Mesothelial cell of epicardium (in vitro differentiated cells): ENCODE measurements at places on chromosomes 1 and 21.
A peak's percentile ranks its signal among the peaks of the same experiment; 100 is the strongest.

GRCh38 chr21:27581168-27581567, 614.3 kb upstream of the ADAMTS5 start:
- no peak for DNase-seq

DNA sequence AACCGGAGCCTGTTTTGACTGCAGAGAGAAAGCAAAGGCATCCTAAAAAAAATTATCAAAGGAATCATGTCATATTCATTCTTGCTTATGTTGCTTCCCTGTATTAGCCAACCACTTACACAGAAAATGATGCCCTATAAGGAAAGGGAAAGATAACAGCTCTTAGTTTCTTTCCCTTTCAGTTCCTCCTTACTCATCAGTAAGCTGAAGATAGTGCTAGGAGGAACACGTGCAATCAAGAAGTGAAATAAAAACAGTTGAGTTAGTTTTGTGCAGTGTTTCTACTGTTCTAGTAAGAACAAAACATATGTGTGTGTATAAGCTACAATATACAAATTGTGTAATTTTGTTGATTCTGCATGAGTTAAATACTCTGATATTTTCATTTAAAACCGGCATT, 45.3 kb upstream of the MTF2 start:
- DNase-seq, result no peak

DNA sequence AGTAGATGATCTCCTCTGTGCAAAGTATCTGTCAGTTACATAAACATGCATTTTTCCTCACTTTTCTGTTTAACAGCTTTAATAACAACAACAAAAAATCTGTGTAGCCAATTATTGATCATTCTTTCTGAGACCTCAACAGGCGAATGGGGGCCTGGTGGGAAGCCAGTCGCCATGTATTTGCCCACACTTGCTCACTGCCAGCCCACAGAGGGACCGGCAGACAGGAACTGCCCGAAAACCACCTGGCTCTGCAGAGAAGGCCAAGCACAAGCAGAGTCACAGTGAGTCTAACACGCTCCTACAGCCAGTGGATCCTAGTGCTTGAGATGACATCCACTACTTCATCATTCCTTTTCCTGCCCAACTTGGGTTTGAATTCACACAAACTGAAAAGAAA, 56.1 kb downstream of the NPHP4 start:
- no peak for DNase-seq

DNA sequence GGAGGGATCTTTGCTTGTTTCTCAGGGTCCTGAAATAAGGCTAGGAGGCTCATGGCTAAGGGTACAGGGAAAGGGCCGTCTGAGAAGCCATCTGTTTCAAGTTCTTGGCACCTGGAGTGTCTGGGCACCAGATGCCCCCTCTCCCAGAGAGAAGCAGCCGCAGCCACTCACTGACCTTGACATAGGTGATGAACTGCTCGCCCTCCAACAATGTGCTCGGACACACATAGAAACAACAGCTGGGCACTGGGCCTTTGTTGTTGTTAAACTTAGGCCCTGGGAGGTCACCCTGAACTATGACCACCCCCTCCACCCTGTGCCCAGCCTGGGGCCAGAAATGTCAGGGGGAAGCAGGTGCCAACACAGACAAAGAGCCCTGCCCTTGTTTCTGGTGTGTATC, 9.2 kb upstream of the TNNI1 start:
- DNase-seq, result no peak

- DNase-seq, result no peak
These were observed 1156.3 kb upstream of the B3GALT2 start for GRCh38 chr1:194342484-194343262.

DNA sequence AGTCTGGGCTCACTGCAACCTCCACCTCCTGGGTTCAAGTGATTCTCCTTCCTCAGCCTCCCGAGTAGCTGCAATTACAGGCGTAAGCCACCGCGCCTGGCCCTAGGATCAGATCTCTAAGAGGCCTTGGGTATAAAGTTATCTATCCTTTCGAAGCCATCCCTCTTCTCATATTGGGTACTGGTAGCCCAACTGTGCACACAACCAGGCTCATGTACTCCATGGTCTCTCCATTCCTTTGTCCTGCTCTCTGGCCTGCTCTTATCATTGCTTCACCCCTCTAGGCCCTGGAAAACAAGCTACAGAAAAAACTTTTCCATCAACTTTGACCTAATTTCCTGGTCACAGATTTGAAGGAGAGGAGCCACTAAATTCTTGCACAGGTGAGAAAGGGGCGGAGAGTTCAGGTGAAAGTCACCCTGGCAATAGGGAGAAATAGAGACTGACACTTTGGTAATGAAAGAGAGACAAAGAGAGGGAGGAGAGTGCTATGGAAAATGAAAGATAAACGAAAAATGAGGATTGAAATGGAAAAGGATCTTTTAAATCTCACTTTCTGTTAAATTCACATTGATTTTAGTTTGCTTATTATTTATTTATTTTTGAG, 6.0 kb downstream of the TXNIP start:
- no peak for DNase-seq

DNA sequence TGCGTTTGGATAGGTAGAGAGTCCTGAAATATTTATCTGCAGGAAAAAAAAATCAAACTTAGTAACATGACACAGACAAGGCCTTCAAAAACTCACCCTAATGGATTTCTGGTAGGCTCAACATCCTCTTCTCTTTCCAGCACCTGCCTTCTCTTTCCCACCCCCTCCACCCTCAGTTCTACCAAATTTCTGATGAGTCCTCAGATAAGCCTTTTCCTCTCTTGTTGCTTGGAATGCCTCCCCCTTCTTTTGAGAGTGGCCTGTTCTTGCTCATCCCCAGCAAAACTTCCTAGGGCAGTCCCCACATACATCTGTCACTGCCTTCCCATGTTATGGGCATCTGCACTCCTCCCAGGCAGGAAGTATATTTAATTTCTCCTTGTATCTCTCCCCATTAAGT, 7.6 kb upstream of the LBR start:
- DNase-seq, result no peak

DNA sequence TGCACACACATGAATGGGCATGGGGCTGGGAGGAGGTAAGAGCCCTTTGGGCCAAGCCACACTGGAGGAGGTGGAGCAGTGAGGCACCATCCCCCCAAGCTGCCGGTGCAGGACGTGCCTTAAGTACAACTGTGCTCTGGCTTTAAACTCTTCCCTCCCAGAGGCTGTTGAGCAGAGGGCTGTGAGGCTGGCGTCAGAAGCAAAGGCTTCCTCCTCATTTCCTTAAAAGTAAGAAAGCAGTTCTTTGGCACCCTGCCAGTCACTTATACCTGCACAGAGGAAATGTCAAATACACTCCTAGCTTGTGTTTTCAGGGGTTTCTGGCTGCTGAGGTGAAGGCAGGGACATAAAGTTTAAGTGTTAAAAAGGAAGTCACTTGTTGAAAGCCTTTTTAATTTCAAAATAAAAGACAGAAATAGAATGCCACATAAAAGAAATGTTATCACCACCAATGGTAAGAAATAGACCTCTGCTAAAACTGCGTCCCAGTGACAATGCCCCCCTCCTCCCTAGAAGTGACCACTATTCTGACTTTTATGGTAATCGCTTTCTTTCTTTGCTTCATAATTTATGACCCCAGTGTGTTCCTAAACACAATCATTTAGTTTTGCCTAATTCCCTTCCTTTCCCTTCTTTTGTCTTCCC, 33.0 kb downstream of the LAMC2 start:
- peak; percentile 62 for DNase-seq

GRCh38 chr1:17770983-17771382, 15.8 kb downstream of the ACTL8 start:
- DNase-seq, result no peak

GRCh38 chr1:42417166-42417565, 36.6 kb downstream of the RIMKLA start:
- DNase-seq, result no peak

DNA sequence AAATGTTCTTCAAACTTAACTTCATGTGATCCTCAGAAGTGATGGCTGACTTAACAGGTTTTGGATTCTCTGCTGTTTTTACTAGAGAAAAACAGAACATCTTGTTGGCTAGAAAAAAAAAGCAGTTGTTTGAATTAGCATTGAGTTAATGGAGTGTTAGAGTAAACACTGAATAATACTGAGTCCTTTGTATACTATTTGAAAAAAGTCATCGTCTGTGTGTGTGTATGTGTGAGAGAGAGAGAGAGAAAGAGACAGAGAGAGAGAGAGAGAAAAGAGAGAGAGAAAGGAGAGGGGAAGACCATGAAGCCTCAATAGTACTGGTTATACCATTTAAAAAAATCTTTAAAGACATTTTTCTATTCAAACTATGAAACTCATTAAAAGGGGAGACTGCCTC, 10.4 kb downstream of the ZNF697 start:
- DNase-seq, result no peak

GRCh38 chr1:39905172-39905571, 3.5 kb upstream of the MYCL start:
- no peak for DNase-seq
